ENCODE measurements at places on chromosomes 7 and 10. TPM values are rescaled to one million over a fixed set of nuclear protein-coding genes. Genes with fewer than 3 reads are reported as not detected.
A peak's percentile ranks its signal among the peaks of the same experiment; 100 is the strongest.

GRCh38 chr10:51918440-51918839 lies 219.0 kb upstream of the CSTF2T start:
- no peak for DNase-seq

GRCh38 chr10:21726601-21727225 lies 192.7 kb downstream of the MLLT10 start:
- no peak for DNase-seq

- no peak for DNase-seq
These were observed 30.6 kb downstream of the PALD1 start for GRCh38 chr10:70508912-70509756.

DNA sequence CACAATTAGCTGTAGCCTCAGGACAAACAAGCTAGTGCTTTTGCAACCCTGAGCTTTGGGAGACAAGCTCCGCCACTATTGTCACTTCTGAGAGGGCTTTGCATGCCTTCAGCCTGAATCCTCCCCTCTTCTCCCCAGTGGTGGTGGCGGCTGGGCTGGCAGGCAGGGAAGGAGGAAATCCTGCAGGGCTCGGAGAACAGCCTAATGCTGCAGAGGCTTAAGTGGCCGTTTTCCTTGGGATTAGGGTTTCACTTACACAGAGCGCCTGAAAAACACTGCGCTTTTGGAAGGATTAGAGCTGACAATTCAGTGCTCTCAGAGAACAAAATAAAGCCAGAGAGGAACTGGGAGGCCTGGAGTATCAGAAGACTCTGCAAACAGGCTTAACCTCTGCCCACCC lies 71.3 kb downstream of the PAX2 start:
- DNase-seq = no peak

DNA sequence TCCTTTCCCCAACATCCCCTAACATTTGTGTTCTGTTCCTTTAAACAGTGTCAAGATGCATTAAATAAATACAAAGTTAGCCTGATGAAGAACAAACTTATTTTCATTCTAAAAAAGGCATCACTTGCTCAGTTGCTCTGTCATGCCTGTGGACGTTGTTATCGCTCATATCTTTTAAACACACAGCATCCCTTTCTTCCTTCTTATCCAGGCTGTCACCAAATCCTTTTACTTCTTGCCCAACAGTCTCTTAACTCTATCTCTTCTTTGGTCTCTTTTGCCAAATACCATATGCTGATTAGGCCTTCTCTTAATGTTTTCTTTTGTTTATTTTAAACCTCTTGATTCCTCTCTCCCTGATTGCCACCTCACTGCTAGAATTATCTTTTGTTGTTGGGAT lies 43.9 kb downstream of the DKK1 start:
- DNase-seq = no peak

GRCh38 chr7:16660702-16661464 lies 14.9 kb downstream of the BZW2 start:
- DNase-seq = no peak

DNA sequence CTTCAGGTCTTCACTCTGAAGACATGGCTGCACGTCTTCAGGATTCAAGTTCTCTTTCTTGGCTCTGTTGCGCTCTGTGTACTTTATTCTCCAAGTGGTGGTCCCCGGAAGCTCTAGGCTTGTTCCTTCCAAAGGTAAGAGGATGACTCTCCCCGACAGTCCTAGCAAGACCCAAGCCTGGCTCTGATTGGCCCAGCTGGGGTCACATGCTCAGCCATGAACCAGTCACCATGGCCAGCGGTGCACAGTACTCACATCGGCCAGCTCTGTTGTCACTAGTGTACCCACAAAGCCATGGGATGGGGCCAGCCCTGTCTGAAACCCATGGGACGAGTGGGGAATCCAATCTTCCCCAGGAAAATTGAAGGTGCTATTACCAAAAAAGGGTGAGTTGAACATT lies 5.2 kb upstream of the C7orf33 start:
- no peak for DNase-seq

GRCh38 chr10:92757066-92757710 lies 67.4 kb downstream of the HHEX start:
- DNase-seq = no peak

DNA sequence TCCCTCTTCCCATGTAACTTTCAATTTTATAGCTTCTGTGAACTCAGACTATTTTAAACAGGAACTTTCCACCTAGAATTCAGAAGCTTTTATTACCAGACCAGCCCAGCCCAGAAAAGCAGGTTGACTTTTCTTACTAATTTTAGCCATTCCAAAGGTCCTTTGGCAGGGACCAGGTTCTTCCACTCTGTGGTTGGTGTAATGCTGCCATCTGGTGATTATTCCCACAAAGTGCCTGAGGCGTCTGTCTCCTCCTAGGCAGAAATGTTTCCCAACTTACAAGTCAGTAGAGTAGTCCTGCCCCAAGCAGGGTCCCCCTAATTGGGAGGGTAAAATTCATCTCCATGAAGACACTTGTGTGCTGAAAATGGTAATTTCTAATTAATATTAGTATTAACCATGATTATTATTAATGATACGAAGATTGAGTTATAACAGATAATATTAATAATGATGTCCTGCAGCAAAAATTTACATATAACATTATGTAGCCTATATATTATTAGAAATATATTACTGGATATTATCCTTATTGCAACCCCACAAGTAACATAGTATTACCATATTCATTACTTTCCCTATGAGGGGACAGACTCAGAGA lies 53.0 kb upstream of the PPP1R17 start:
- no peak for DNase-seq

- no peak for DNase-seq
These were observed 32.4 kb upstream of the GRB10 start for GRCh38 chr7:50815138-50815537.

DNA sequence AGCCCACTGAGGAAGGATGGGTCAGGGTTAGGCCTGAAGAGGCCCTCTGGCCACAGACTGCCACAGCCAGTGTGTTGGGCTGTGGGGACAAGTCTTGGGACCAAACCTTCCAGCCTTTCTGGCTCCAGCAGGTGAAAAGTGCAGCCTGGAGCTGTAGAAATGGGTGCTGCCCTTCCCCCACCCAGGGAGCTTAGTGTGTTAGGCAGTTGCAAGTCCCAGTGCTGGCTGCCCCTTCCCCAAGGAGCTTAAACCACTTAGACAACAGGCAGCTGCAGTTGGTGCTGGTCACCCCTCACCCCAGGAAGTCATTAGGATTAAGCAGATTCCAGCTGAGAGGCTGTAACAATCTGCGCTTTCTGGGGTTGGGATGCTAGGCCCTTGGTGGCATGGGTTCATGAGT lies 563.3 kb downstream of the NRG3 start:
- DNase-seq = no peak

GRCh38 chr7:38374507-38374906 lies 101.1 kb upstream of the TARP start:
- peak; percentile 64 for DNase-seq

DNA sequence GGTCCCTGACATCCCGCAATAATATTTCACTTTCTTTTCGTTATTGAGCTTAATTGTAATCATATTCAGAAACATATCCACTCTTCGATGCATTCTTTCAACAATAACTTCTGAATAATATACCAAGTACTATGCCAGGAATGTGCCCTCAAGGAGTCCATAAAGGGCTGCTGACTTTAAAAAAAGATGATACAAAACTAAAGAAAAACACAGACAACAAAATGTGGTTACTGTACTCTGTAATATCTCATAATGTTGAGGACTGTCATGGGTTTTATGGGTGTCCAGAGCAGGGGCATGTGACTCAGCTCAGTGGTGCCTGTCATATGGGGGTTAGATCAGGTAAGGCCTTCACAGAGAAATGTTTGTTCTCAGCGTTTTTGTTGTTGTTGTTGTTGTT lies 73.7 kb downstream of the ARL4A start:
- no peak for DNase-seq

DNA sequence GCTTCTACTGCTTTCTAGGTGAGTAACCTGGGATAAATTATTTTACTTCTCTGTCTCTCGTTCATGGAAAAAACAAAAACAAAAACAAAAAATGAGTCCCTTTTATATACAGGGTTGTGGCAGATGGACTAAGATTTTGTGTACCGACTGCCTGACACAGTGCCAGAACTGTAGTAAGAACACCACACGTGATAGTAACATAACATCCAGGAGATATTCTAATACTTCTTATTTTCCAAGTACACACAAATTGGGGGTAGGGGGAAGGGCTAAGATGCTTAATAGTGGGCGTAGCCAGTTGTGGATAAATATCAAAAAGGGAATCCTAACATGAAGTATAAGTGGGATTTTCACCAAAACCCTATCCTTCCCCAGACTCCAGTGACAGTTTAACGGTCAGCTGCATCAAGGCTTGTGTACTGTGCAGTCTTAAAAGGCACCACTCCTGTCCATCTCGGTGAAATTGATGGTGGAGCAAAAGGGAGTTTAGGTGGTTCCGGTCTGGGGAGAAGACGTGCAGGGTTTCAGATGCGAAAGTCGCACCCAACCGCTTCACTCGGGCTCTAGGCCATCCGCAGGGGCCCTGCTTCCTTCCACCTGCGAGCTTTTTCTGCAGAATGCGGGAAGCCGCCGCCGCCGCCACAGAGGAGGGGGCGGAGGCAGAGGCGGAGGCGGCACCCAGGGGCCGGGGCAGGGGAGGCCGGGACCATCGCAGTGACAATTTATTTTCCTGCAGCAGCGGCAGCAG lies at the start of gene STAMBPL1:
Gene STAMBPL1, plus strand, starts transcription at position 712 of the 748 bp plus-strand sequence. CDS start 21,464 bp downstream, outside the sequence.
- DNase-seq = peak; percentile 85

DNA sequence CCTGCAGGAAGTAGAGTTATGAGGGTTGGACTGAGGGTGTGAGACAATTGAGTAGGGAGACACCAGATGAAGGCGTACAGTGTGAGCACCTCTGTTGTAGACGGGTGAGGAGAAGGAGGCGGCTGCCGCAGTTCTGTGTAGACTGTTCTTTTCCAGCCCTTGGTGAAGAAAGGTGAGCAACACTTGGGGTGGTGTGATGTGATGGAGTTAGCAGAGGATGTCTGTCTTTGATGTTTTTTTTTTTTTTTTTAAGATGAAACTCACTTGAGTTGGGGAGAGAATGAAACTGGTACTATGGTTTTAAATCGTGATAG lies 42.8 kb upstream of the RNF216 start:
- peak; percentile 67 for DNase-seq

- no peak for DNase-seq
These were observed 1528.8 kb upstream of the LRRTM3 start for GRCh38 chr10:65396997-65397396.

GRCh38 chr7:151060113-151060415 lies 675 bp downstream of the SLC4A2 start:
- DNase-seq = no peak

DNA sequence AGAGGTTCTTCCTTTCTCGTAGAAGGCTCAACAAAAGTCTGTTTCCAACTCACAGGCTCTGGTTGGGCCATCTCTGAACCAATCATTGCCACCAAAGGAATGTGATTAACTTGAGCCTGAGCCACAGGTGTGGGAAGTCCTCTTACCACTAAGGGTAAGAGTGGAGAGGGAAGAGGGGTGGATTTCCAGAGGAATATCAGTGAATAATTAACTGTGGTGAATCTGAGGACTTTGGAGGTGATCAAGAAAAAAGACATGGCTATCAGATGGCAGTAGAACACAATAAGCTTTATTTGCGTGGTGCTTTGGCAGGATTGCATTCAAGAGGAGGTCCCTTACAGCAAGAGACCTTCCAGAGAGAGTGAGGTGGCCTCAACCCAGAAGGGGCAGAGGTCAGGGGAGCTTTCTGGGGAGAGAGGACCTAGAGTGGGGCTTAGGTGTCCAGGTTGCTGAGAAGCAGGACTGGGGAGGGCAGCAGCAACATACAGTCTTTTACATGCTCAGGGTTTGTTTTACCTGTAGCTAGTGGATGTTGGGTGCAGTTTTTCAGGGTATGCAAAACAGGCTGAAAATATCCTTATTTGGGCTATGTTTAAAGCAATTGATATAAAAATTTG lies 61.4 kb downstream of the BBS9 start:
- DNase-seq = no peak

DNA sequence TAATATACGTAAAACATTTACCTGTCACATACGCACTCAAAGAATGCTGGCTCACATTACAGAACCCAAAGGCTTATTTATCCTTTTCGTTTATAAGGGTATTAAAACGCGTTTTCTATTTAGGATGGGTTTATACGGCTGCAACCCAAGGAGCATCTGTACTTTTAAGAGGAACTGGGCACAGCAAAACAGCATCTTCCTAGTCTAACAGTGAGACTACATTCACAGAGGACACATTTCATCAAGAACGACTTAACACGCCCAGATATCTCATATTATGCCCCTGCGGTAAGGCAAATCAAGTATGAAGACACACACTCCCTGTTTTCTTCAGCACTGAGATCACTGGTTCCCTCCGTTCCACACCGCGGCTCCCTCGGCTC lies 533 bp upstream of the DMTF1 start:
- no peak for DNase-seq

DNA sequence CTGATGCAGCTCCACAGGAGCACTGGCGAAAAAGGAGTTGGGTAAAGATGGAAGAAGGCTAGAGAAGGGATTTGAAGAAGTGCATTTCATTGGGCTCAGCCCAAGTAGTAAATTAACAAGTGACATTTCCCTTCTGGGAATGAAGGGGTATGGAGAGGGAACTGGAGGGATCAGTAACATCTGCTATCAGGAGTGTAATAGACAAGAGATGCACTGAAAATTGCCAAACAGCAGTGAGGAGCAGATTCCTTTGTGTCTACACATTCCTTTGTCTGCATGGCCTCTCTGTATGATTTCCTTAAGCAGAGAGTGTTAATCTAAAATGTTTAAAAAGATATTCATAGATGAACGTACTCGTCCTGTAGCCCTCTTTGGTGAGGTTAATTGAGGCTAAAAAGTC lies 148.2 kb upstream of the FERD3L start:
- no peak for DNase-seq

DNA sequence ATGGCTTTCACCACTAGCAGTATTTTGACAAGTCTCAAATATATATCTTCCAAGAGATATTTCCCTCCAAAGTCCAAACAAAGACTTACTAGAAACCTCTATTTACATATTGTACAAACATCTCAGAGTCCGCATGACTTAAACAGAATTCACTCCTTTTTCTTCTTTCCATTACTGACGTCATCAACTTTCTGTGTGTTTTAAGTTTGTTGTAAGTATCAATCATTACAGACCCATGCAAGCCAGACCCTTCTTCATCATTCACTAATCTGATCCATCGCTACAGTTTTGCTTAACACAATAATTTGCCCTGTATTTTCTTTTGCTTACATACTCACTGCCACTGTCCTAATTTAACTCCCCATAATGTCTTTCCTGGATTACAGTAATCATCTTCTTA lies 51.9 kb downstream of the SEMA3A start:
- DNase-seq = no peak

DNA sequence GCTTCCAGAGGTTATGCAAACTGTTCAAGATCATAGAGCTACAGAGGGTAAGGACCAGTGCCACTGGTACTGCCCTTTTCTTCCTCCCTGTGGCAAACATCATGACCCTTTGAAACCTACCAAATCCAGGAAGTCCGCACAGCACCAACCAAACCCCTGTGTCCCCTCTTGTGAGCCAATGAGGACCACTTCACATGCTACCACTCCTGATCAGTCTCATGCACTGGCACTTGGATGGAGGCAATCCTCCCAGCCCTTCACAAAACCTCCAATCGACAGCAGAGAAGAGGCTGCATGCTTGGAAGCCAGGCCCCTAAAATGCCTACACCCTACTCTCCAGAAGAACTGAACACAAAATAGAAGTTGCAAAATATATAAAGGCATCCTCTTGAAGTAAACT lies 248.0 kb downstream of the TNS3 start:
- no peak for DNase-seq

NACAD gene
- total RNA-seq = not detected

ZMIZ1 gene
- total RNA-seq = 27.8 TPM

GDF2 gene
- not detected for total RNA-seq

WEE2 gene
- total RNA-seq = not detected

SUMF2 gene
- 133 TPM for total RNA-seq

DMTF1 gene
- 111 TPM for total RNA-seq

CALML3 gene
- total RNA-seq = not detected

FAM180A gene
- total RNA-seq = not detected

MKI67 gene
- total RNA-seq = 345 TPM

DGKI gene
- 0.25 TPM for total RNA-seq

TMEM196 gene
- total RNA-seq = not detected
